ENCODE measurements at places on chromosomes 6 and 20. TPM values are rescaled to one million over a fixed set of nuclear protein-coding genes. Genes with fewer than 3 reads are reported as not detected.

GRCh38 chr20:33940666-33941065 is 53.0 kb upstream of the RALY start:
- no peak for DNase-seq
- no peaks in the 10 kb centered on the region for H3K36me3 ChIP-seq
- no peak overlapping the region for H3K27ac ChIP-seq

GRCh38 chr6:148461986-148462577 is 119.4 kb downstream of the SASH1 start:
- H3K27ac ChIP-seq: peak overlapping the region; percentile 24
- DNase-seq: no peak
- H3K4me1 ChIP-seq: peaks cover 14% of the 10 kb centered on the region
- H3K27me3 ChIP-seq: no peaks in the 10 kb centered on the region

DNA sequence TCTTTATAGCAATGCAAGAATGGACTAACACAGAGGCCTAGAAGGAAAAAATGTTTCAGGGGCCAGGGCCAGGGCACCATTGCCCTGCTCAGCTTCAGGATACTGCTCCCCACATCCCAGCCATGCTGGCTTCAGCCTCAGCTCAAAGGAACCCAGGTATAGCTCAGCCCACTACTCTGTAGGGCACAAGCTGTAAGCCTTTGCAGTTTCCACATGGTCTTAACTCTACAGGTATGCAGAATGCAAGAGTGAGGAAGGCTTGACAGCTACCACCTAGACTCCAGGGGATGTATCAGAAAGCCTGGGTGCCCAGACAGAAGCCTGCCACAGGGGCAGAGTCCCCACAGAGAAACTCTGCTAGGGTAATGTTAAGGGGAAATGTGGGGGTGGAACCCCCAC is 10.5 kb upstream of the TTK start:
- H3K36me3 ChIP-seq: no peaks in the 10 kb centered on the region
- H3K27ac ChIP-seq: no peak overlapping the region
- H3K4me3 ChIP-seq: no peak overlapping the region

MYB gene
- total RNA-seq: not detected

Measured in ascending aorta (tissue), 2 donors.